ENCODE measurements at places on chromosomes 12 and 14.

DNA sequence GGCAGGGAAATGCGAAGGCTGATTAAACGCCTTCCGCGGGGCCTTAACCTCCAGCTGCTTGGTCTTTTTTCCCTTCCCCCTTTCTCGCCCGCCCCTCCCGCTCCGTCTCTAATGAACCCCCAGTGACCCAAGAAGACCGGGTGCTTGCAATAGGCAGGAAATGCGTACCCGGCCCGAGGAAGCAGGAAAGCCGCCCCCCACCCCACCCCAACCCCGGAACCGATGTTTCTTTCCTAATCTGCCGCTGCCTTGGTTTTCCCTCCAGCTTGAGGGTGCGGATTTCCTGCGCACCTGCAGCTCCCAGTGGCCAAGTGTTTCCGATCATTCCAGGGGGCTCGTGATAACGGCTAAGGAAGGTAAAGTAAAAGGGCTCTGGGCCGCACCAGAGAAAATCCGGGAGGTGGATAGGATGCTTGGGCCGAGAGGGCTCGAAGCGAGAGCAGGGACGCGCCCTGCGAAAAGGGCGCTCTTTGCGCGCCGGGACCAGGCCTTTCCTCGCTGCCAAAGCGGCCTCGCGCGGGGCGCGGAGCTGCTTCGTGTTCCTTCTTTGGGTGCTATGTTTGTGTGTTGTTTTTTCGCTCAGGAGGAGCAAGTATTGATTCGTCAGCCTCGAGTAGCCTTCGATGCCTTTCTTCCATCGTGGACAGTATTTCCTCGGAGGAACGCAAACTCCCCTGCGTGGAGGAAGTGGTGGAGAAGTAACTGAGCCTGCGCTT, 983 bp downstream of the MYF6 start:
- peak; percentile 12 for DNase-seq

DNA sequence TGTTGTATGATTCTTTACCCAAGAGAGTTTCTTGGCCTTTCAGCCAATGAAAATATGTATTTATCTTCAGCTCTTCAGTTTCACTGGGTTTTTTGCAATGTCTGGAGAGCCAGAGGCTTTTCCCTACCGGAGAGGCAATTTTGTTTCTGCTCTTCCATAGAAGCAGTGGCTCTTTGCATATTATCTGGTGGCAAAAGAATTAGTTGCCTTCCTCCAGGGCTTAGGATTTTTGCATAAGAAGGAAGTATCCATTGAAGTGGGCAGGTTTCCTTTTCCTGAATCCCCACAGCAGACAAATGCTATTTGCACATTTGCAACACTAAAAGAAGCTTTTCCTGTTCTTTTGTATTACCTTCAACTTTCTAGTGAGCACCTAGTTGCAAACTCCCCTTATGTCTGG, 75.2 kb downstream of the NTS start:
- no peak for DNase-seq

GRCh38 chr12:65615118-65615517, 209.2 kb upstream of the HMGA2 start:
- peak; percentile 74 for DNase-seq

GRCh38 chr12:19014240-19014639, 115.3 kb upstream of the PLEKHA5 start:
- DNase-seq: peak; percentile 30

DNA sequence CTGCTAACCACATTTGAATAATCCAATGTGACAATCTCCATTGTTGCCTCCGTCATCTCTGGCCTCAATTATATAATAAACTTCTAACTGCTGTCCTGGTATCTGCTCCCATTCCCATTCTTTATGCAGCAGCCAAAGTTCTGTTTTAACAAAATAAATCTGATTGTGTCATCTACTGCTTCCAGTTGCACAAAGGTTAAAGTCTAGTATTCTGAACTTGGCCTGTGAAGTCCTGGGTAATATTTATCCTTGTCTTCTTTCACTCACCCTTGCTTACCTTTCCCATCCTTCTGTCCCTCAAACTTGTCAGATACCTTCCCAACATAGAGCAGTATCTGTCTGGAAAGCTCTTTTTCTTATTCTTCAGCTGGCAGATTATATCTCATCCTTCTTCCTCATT, 19.3 kb upstream of the STRAP start:
- no peak for DNase-seq

DNA sequence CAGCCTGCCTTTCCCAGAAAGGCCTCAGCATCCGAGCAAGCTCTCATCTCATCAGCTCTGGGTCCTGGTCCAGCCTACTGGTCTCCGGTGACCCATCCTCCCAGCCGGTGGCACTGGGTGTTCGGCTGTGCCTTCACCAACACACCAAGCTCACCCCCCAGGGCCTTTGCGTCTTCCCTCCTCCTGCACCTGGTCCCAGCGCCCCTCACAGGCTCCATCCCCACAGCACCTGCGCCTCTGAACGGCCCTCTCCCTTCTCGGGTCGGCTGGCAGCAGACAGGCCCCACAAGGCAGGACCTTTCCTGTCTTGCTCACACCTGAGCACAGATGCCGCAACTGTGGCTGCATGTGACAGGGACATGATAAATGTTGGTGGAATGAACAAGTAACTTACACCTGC, 13.1 kb downstream of the P2RX2 start:
- no peak for DNase-seq

GRCh38 chr12:111942557-111942956, 70.4 kb downstream of the TMEM116 start:
- DNase-seq: peak; percentile 68

DNA sequence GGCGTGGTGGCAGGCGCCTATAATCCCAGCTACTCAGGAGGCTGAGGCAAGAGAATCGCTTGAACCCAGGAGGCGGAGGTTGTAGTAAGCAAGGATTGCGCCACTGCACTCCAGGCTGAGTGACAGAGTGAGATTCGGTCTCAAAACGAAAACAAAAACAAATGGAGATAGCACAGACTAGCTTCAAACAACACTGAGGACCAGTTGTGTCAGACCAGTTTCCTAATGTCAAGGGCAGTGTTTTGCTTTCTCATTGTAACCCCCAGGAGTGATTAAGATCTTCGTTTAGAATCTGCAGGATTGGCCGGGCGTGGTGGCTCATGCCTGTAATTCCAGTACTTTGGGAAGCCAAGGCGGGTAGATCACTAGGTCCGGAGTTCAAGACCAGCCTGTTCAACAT, 18.5 kb downstream of the RPGRIP1 start:
- DNase-seq: no peak

GRCh38 chr14:56129092-56129491, 10.9 kb downstream of the PELI2 start:
- no peak for DNase-seq

DNA sequence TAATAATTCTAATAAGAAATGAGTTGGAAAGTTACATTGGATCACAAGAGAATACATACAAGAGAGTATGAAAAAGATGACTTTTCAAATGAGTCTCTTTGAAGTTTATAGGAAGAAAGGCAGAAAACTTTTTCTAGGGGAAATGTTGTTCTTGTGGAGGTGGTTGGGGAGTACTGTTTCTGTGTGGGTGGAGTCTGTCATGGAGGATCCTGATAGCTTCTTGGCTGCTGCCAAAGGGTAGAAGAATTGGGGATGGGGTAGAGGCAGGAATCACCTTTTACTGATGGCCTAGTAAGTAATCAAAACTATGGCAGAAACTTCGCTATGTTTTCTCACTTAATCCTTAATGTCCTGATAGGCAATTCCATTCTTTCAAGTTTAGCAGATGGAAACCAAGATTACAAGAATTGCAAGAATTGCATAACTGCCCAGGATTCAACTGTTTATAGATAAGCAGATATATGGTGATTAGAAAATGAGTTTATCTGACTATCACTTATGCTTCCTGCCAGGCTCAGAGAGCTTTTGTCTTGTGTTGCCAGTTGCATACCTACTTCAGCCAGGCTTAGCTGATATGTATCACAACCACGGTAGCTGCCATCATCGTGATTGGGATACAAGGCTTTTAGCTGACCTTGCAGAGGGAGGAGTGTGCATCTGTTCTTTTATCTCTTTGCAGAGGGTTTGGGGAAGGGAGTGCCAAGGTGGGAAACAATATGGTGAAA, 463.9 kb downstream of the TMTC2 start:
- DNase-seq: no peak

DNA sequence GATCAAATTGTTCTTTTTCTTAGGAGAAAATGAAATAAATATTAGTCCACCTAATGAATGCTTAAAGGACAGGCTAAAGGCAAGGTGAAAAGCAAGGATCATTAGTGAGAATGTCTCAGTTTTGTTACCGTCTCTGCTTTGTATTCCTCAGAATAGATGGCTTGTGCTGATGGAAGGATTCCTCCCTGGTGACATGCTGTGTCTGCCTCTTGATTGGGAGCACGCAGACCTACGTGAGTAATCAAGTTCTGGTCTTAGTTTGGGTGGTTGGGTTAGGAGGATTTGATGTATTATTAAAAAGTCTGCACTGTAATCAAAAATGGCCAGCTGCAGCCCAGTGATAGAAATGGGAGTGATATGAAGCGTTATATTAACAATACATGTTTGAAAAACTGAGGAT, 78.8 kb upstream of the RTL1 start:
- no peak for DNase-seq

GRCh38 chr12:115472852-115473251, 788.9 kb upstream of the TBX3 start:
- DNase-seq: no peak

DNA sequence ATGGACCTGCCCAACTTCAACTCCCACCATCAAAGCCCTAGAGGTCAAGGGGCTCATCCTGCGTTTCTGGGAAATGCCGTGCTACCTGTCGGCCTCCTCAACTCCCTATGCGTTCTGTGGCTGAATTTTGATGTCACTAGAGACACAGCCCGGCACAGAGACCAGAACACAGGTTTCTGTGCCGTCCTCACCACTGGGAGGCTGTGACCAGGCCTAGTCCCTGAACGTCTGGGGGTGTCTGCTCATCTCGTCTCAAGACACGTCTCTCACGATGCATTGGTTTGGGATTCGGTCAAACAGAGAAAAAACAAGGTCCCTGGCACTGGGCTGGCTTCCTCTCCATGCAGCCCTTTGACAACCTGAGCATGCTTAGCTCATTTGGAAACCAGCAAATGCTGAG, 33.5 kb downstream of the SLC15A4 start:
- no peak for DNase-seq

DNA sequence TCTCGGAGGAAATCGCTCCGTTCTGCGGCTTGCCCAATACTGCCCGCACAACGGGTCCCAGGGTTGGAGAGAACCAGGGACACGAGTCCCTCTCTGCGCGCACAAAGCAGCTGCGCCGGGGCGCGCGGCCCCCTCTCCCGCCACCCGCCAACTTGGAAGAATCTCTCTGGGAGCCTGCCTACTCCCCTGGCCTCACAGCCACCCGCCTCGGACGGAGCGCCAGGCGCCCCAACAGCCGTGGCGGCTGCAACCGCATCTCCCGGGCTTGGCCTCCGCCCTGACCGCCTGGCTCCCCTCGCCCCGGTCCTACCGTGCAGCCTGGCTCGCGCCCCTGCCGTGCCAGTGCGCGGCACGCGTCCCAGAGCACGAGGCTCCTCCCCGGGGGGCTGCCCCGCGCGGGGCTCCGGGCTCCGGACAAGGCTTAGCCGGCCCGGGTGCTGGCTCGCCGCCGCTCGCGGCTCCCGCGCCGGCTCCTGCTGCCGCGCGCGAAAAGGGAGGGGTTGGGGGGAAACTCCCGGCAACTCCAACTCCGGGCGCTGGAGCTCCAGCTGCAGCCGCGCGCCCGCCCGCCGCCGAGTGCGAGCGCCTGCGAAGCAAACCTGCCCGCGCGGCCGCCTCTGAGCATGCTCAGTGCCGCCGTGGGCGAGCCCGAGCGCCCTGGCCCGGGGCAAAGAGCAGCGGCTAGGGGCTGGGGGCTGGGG, at the start of gene STXBP6:
Gene STXBP6, minus strand, starts transcription at position 580 of the 701 bp plus-strand sequence. CDS start 75,329 bp downstream, outside the sequence.
- peak; percentile 45 for DNase-seq

DNA sequence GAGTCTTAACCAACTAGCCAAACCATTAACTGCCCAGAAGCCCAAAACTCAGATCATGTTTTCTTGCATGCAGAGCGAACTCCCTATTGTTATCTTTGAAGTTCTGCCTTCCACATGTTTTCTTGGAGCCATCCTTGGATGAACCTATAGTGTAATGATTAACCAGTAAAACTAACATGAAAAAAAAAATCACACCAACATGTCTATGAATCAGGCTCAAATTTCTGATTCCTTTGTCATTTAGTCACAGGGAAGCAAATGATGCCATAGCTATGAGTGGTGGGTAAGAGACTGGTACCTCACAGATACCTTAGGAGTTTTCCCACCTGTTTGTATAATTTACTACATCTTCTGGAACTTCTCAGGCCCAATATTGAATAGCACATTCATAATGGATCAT, 70.7 kb downstream of the PTPRO start:
- no peak for DNase-seq

DNA sequence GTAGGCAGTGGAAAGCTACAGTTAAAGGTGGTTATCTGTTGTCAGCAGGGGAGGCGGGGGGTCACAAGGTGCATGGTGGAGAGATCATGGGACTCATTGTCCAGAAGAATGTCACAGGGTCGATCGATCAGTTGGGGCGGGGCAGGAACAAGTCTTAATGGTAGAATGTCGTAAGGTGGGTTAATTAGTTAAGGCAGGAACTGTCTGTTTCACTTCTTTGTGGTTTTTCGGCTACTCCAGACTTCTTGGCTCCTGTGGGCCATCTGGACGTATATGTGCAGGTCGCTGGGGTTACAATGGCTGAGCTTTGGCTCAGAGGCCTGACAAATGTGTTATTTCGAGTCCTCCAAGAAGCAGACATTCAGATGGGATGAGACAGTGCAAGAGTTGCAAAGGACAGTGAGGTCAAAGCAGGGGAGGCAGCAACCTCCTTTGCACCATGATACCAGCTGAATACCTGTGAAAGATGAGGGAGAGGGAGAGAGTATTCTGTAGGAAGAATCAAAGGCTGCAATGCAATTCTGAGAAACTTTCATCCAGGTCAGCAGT, 246.9 kb upstream of the TMEM132C start:
- no peak for DNase-seq

- DNase-seq: no peak
These were observed 49.9 kb downstream of the ITPR2 start for GRCh38 chr12:26783131-26783526.

GRCh38 chr12:64669270-64669842, 59.1 kb downstream of the RASSF3 start:
- peak; percentile 16 for DNase-seq

- no peak for DNase-seq
These were observed 11.5 kb upstream of the EID3 start for GRCh38 chr12:104291867-104292524.

DNA sequence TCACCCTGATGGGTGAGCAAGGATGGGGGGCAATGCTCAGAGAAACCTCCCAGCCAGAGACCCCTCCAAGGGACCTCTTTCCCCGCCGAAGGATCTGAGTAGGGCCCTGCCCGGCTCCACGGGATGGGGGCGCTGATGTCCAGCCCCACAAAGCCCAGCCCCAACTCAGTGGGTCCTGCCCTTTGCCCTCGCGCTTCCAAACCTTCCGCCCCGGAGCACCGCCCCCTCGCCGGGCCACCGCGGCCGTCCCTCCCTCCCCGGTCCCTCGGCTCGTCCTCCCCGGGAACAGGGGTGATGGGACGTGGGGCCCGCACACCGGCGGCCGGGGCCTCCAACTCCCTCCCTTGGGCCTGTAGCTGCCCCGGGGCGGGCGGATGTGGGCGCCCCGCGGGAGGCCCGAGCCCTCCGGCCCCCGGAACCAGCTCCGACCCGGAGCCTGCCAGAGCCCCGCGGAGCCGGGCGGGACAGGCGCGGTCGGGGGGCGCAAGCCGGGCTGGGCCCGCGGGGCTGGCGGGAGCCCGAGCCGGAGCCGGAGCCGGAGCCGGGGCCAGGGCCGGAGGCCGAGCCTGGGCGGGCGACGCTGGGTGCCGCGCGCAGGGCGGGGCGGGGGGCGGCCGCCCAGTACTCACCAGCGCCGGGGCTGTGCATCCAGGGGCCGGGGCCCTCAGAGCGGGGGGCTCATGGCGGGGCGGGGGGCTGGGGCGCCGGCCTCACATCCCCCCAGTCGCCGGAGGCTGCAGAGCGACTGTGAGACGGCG, 386 bp downstream of the HDAC7 start:
- no peak for DNase-seq

- peak; percentile 80 for DNase-seq
These were observed 107.6 kb downstream of the PTCSC3 start for GRCh38 chr14:36068777-36069534.
